ENCODE measurements at places on chromosomes 16 and 17.

GRCh38 chr17:72764632-72765041 lies 327.9 kb downstream of the SLC39A11 start:
- no peak for DNase-seq

- no peak for DNase-seq
These were observed 14.2 kb upstream of the NFATC3 start for GRCh38 chr16:68070806-68071517.

- no peak for DNase-seq
These were observed 85.4 kb downstream of the TBC1D16 start for GRCh38 chr17:79950306-79950705.

DNA sequence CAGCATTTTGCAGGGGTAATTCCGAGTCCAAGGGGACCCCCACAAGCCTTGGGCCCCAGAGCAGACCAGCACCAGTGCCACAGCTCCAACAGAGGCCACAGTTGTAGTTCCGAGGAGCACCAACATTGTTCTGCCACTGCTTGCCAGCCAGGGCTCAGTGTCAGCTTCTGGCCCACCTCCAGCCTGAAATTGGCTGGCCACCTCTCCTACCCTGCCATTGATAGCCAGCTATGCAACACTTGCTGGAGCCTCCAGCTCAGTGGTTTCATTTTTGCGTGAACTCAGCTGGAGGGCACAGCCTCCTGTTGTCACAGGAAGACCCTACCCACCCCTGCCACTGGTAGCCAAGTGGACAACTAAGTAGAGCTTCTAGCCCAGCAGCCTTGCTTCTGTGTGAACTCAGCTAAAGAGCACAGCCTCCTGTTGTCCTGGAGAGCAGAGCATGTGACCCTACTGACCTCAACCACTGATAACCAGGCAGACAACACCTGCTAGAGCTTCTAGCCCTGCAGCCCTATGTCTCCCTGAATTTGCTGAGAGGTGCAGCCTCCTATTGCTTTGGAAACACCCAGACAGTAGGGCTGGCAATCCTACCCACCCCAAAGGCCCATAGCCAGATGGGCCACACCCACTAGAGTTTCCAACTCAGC lies 24.9 kb downstream of the HYDIN start:
- no peak for DNase-seq

DNA sequence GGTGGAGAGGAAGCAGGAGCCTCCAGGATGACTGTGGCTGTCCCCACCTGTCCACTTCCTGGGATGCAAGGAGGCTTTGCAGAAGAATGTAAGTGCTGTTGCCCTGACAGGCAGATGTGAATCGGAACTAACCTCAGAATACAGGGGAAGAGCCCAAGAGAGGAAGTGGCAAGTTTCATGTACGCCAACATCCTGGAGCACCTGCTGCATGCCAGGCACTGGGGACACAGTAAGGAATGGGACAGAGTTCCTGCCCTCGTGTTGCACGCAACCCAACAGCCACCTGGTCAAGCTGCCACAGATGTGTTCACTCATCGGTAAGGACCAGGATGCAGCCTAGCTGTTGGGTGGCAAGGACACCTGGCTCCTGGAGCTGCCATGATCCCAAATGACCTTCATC lies 98.6 kb upstream of the RPL38 start:
- no peak for DNase-seq

GRCh38 chr17:66353937-66354401 lies 51.6 kb downstream of the PRKCA start:
- DNase-seq, result no peak

DNA sequence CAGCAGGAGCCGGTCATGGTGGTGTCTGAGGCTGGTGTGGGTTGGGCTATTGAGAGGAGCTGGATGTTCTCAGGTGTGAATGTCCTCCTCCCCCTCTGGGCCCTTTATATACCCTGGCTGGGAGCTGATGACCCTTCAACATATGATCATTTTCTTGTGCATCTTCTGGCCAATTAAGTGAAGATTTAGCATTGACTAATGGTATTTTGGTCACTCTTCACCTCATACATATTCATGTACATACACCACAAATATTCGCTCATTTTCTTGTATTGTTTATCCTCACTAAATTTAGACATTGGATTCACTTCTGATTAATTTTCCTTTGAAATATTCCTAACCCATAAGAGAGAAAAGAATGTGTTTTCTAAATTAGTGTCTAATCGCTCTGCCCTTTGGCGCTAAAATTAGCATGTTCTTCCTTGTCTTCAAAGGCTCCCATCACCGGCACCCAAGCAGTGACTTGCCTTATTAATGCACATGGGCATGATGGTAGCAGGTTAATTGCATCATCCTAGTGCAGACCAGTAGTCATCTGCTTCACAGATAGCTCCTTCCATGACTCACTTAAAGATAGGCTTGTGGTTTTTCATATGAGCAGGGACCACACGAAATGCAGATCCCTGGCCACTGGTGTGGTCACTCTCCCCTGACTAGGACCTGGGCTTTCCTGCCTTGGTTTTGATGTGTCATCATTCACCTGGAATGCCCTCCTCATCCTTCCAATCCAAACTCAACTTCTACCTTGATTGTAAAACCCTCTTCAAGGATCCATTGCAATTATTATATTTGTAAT lies at the start of gene KRTAP2-4:
Gene KRTAP2-4 (minus strand): TSS at position 51 of the 796 bp plus-strand sequence. CDS start 34 bp downstream, at position 17.
- DNase-seq, result no peak

DNA sequence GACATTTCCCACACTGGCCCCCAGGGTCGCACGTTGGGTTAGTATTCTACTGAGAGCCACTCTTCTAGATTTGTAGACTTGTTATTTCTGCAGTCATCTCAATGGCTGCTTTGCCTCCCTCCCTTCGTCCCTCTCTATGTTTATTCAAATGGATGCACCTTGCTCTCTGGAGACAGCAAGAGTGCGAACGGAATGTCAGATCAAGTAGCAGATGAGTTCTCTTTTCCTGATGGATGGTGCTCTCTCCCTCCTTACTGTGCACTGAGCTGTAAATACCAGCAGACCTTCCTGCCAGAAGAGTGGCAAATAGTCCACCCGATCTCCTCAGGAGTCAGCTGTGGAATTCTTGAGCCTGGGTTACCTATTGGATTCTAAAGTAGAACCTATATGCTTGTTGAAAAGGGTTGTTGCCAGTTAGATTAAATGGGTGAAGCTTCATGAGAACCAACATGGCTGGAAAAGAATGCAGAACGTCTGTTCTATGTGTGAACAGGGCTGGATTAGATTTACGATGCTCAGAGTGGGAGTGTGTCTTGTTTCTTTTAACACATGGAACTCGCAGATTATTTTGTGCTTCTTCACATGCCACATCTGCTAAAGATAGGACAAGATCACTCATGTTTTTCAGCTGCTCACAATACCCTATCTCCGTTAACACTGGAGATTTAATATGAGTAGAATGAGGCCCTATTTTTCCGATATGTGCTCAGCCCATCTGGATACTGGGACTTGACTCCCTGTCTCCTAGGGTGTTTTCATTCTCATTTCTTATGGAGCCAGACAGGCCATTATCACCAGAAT lies 6.1 kb downstream of the GNAO1 start:
- DNase-seq, result no peak

GRCh38 chr17:58527949-58528348 lies 13.5 kb upstream of the MTMR4 start:
- DNase-seq, result no peak

- DNase-seq, result no peak
These were observed 77.4 kb downstream of the LMF1 start for GRCh38 chr16:893360-893759.

GRCh38 chr17:2704890-2705248 lies 6.7 kb downstream of the CLUH start:
- no peak for DNase-seq

- DNase-seq, result no peak
These were observed 583.4 kb upstream of the PSMD7 start for GRCh38 chr16:73713251-73713650.

- DNase-seq, result no peak
These were observed 2.0 kb downstream of the P2RX1 start for GRCh38 chr17:3914312-3914670.

- no peak for DNase-seq
These were observed 9.8 kb downstream of the SLC12A3 start for GRCh38 chr16:56874800-56875199.

DNA sequence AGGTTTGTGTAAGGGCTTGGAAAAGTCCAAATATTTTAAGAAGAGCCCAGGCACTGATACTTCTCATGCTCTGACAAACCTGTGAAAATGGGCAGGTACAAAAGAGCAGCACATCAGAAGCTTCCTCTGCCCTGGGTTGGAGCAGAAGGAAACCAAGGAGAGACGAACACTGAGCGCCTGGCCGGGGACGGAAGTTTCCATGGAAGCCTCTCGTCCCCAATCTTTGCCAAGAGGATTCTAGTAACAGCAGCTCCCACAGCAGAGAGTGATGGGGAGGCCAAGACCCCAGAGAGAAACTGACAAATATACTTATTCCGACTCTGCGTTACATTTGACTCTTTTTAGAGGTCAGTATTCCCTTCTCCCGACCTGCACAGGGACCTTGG lies 268.5 kb downstream of the C16orf95 start:
- no peak for DNase-seq

DNA sequence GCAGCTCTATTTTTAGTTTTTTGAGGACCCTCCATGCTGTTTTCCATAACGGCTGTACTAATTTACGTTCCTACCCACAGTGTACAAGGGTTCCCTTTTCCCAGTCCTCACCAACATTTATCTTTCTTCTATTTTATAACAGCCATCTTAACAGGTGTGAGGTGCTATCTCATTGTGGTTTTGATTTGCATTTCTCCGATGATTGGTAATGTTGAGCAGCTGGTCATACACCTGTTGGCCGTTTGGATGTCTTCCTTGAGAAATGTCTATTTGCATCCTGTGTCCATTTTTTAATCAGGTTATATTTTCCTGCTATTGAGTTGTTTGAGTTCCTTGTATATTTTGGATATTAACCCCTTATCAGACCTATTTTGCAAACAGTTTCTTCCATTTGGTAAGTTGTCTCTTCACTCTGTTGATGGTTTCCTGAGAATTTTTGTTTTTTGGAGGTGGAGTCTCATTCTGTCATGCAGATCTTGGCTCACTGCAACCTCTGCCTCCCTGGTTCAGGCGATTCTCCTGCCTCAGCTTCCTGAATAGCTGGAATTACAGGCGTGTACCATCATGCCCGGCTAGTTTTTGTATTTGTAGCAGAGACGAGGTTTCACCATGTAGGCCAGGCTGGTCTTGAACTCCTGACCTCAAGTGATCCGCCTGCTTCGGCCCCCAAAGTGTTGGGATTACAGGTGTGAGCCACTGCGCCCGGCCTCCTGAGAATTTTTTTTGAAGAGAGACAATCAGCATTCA lies 279.6 kb downstream of the SNX29 start:
- DNase-seq, result no peak

DNA sequence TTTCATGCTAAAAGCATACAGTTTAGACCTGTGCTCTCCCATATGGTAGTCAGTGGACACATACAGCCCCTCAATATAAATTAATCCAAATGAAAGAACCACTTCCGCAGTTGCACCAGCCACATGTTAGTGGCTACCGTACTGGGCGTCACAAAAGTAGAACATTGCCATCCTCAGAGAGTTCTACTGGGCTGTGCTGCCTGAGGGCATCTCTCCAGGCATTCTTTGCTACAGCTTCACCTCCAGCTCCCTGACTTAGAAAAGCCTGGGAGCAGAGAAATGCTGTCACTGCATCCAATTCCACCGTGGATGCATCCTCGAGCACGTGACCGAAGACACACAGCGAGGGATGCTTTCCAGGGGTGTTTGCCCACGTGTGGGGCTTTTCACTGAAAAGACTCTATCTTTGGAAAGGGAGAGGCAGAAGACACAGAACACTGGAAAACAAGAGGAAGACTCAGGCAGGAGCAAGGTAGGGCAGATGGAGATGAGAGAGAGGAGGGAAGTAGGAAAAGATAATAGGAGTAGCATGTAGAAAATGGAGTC lies 86.4 kb downstream of the GAS7 start:
- no peak for DNase-seq

DNA sequence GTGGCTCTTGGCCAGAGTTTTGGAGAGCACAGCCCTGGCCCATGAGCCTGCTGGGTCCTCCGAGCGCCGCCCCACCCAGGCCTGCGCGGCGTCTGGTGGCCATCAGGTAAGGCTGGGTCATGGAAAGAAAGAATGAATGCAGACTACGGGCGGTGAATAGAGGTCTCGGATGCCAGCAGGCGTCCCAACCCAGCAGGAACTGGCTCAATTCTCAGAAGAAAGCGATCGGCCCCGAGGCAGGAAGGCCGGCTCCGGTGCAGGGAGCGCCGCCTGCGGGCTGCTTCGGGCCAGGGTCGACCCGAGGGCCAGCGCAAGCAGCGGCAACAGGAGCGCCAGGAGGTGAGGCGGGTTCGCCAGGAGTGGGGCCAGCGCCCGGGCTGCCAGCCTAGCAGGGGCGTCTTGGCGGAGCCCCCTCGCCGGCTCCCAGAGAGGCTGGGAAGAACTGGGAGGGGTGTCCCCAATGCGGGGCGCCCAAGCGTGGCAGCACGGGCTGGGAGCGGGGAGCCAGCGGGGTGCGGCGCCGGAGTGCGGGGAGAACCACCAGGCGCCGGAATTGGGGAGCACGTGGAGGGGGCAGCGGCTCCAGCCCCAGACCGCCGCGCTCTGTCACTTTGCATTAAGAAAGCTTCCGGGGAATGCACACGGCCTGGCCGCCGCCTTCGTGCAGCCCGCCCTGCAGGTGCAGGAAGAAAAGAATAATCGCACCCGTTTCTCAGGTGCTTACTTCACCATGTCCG lies 7.1 kb upstream of the TMC5 start:
- no peak for DNase-seq

- DNase-seq, result no peak
These were observed 97.7 kb upstream of the FA2H start for GRCh38 chr16:74872302-74872701.

DNA sequence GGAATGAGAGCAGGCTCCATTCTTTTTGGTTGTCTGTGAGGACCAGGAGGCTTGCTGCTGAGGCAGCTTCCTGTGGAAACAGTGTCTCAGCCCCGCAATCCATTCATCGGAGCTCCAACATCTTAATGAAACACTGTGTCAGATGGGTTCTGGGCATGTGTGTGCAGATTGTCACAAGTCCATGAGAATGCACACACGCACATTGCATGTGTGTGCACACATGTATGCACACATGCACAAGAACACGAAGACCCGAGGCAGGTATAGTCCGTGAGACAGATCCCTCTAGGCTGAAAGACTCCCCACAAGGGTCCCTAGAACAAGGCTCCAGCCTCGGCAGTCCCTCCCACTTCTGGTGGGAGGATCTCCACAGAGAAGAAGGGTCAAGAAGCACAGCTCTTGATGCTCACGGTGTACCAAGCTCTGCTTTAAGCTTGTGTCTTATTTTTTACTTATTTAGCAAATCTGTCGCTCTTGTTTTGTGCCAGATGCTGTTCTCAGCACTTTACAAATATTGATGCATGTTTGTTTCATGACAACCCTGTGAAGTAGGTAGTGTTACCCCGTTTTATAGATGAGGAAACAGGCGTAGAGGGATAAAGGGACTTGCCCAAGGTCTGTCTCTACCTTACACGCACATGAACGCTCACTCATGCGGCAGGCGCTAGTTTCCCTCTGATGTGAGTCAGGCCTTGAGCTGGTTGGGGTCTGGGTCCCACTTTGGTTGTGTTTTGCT lies 213.1 kb downstream of the SEC14L1 start:
- DNase-seq, result no peak

GRCh38 chr17:45096141-45096540 lies 35.0 kb downstream of the NMT1 start:
- DNase-seq, result no peak
